ENCODE measurements at places on chromosomes 5 and 9.

DNA sequence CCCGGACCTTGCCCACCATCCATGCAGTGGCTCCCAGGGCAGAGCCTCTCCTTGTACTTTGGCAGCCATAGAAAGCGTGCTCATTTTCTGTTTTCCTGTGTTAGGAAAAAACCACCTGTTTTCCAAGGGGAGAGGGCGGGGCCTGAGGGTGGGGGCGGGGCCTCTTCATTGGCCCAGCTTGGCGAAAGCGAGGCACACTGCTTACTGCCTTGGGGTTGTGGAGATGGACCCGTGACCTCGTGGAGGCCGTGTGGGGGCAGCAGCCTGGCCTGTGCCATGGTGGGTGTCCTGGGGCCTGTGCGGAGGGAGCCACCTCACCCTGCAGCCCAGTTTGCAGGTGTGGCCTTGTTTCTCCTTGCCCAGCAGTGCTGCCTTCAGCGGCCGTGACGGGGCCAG, 4.4 kb upstream of the TOR4A start:
- no peak for DNase-seq

DNA sequence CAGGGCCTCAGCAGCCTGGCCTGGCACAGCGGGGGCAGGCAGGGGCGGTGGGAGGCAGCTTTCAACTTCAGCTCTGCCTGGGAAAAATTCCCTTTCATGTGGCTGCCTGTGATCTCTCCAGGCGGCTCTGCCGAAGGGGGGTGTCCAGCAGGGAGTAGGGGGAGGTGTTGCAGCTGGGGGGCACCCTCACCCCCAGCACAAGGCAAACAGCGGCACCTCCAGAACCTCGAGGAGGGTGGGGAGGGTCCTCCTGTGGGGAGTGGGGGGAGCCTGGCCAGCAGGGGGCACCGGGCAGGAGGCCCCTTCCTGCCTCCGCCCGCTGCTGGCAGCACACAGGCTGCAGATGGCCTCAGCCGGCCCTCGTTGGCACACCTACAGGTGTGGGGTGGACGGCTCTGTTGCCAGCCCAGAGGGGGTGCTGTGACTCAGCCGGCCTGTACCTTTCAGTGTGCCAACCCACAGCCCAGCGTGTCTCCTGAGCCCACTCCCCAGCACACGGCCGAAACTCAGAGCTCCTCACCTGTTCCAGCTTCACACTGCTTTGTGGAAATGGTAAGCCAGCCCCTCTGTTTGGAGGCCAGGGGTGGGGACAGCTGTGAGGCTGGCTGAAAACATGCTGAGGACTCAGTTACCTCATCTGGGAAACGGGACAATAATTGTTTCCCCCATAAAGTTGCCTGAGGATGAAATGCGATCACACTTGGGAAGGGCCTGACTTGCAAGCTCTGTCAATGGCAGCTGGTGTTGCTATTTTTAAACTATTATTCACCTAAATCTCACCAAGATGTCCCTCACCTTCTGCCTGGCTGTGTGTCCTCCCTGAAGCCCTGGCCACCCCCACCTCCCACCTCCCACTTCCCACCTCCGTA, 37.0 kb downstream of the CXXC5 start:
- DNase-seq: no peak

DNA sequence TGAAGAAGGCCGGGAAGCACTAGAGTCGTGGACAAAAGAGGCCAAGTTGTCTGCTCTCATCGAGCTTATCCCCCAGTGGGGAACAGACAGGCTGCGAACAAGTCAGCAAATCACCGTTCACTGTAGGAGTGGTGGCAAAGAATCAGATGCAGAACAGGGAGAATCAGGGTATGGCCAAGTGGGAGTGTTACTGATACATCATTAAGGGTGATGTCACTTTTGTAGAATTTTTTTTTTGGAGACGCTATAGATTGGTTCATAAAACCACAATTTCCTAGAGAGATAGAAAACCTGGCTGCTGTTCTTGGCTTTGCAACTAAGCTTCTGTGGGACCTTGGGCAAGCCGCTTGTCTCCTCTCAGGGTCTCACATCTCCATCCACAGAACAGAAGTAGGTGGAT, 21.3 kb downstream of the SPRY4 start:
- DNase-seq: no peak

DNA sequence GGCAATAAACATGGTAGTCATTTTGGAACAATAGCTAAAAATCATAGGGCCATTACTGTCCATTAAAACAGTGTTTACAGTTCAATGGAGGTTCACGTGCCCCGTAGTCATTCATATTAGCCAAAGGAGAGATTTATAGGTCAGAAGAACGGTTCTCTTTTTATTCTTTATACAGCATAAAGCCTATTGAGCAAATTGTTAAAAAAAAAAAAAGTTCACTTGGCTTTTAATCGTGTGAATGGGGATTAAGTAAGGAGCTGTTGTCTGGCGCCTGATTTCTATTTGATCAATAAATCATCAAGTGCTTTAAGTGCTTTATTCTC, 69.1 kb upstream of the TBCA start:
- no peak for DNase-seq

DNA sequence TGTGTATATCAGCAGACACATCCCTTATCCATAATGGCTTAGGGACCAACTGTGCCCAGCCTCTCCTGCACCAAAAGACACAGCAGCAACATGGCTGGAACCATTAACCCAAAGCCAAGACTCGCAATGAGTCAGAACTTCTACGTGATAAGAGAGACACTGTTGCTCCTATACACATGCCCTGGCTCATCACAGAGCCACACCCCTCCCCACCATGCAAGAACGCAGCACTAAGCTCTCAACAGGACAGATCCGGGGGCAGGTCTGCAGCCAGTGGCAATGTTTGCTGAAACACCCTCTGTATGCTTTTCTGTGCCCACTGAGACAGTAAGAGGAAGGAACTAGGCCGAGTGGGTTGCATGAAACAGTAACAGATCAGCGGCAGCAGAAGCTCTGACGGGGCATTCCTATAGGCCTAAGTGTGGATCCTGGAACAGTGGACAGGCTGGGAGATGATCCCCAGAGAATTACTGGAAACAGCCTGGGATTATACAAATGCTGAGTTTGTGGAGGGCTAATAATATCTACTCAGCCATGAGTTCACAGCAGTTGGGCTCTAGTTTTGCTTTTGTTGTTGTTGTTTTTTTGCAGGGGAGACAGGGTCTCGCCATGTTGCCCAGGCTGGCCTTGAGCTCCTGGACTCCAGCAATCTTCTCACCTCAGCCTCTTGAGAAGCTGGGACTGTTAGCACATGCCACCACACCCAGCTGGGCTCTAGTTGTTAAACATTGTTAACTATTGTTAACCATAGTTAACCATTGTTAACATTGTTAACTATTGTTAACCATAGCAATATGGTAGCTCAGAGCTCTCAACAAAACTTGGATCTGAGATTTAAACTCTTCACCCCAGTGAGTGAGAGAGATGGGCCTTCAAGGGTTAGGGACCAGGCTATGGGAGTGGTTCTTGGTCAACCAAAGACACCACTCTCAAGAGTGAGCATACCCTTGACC, 41.0 kb downstream of the B4GALT1 start:
- DNase-seq: no peak

DNA sequence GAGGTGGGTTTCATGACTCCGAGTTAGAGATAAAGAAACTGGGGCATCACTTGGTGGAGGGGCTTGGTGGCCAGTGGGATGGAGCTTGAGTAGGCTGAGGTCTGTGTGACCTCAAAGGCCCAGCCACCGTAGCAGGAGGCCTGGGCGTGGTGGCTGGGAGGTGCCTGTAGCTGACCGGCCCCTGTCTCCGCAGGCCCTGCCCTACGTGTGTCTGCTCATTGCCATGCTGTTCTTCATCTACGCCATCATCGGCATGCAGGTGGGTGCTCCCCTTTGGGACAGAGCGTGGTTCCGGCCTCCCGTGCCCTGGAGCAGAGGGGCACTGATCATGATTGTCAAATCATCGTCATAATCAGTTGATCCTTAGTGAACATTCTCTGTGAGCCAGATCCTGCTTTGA, 196.2 kb downstream of the CACNA1B start:
- DNase-seq: no peak

- DNase-seq: no peak
Observed at GRCh38 chr9:2591967-2592366, 29.6 kb upstream of the VLDLR start.

GRCh38 chr5:180491496-180491895, 2.7 kb upstream of the CNOT6 start:
- no peak for DNase-seq

DNA sequence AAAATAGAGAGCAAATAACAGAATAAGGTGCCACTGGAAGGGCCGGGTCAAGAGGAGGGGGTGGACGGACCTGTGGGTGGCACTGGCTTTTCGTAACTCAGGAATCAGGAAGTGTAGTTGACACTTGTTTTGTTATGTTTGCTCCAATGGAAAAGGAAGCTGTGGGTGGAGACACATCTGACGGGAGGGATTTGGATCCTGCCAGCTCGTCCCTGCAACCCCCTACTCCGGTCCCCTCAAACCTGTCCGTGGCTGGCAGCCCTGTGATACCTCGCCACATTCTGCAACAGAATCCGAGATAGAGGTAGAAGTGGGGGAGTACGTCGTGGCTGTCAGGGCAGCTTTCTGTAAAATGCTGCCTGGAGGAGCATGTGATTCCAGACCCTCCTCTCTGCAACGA, 104.2 kb upstream of the IER5L start:
- no peak for DNase-seq

DNA sequence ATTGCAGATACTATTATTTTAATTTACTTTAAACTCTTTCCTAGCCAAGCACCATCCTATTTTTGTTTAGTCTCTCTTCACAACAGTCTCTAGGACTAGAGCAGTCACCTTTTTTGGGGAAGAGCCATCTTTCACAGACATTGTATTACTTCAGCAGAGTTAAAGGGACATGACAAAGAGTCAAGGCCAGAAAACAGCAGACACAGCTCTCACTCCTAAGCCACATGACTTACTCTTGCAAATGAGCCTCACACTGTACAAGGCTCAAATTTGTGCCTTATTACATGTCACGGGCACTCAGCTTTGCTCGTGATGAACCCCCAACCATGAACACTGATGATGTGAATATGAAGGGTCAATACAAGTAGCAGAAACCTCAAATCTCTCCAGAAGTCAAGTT, 104.3 kb downstream of the ZNF608 start:
- no peak for DNase-seq

GRCh38 chr5:142478113-142478512, 153.3 kb upstream of the SPRY4 start:
- DNase-seq: no peak

- DNase-seq: no peak
Observed at GRCh38 chr5:69528035-69528434, 32.0 kb upstream of the GTF2H2C start.

GRCh38 chr9:87676976-87677775, 48.7 kb upstream of the CTSL start:
- no peak for DNase-seq

DNA sequence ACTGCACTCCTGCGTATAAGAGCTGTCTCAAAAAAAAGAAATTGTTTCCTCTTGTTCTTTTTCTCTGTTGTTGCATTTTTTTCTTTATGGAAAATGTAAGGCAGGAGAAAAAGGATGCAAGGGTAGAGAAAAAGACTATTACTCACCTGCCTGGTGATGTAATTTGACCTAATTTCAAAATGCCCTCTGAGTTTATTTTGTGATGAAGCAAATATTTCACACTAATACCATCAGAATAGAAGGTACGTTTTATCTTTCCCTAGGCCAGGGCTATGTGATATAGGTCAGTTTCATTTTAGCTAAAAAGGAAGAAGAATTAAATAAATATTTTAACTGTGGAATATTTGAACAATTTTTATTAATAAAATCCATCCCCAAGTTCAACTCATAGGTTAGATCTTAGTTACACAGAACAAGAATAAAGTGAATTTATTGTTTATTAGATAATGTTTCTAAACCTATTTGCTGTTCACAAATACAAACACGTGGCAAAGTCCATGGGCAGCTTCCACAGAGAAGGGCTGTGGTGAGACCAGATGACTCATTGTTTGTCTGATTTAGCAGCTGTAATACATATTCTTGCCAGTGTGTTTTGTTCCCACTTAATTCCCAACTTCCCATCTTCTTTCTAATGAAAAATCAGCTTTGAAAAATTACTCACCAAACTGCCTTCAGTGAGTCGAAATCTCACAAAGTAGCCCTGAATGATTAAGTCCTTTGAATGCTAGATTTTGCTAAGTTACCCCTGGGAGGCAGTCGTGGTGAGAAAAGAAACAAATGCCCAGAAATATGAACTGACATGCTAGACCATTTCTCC, 52.8 kb upstream of the CCDC112 start:
- no peak for DNase-seq

DNA sequence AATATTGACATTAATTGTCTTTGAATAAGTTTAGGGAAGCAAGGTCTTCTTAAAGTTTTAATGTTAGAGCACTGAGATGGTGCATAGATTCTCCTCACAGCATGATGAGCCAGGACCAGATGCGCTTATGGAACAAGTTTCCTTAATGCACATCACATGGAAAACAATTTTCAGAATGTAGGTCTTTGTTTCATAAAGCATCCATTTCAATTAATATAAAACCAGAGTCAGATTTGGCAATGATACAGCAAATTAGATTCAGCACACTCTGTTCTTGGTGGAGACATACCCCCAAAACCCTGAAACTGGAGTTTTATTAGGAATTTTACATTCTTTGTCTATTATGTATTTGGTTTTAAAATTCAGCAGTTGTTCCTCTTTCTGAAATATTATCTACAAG, 402.1 kb upstream of the SEMA6A start:
- DNase-seq: no peak

GRCh38 chr9:97397220-97397619, 14.7 kb upstream of the TDRD7 start:
- no peak for DNase-seq

DNA sequence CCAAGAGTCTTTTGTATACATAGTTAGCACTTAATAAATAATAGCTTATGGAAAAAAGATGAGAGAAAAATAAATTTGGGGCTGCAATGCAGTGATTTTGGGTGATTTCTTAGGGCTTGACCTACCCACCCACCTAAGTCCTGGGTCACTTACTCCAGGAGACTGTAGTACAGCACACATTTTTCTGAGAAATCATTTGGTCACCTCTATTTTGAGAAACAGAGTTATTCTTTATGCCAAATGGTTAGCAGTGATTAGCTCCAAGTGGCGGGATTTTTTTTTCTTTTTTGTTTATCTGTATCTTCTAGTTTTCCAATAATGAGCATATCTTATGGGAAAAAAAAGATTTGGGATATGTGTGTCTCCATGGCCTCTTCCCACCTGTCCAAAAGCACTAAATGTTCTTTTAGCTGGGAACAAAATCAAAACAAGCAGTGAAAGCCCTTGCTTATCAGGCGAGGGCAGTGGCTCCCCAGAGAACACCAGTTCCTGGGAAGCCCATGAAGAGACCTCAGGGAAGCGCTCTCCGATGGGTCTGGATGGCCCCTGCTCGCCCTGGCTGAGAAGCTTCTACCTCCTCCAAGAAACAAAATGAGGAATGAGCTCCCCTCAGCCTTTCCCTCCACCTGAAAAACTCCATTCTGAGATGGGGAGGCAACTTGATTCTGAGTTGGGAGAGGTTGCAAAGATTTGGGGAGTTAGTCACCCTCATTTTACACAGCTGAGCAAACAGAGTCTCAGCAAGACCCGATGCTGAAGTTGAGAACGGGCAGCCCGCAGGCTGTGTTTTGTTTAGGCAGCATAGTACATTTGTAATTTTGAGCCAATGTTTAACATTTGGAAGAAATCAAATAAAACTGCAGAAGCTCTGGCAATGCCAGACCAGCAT, 69.9 kb downstream of the CYFIP2 start:
- no peak for DNase-seq
